Fibroblast of skin of right quadriceps (primary cell): ENCODE measurements at places on chromosomes 12 and 14.

GRCh38 chr12:26648999-26649398 is 184.0 kb downstream of the ITPR2 start:
- no peak for DNase-seq

DNA sequence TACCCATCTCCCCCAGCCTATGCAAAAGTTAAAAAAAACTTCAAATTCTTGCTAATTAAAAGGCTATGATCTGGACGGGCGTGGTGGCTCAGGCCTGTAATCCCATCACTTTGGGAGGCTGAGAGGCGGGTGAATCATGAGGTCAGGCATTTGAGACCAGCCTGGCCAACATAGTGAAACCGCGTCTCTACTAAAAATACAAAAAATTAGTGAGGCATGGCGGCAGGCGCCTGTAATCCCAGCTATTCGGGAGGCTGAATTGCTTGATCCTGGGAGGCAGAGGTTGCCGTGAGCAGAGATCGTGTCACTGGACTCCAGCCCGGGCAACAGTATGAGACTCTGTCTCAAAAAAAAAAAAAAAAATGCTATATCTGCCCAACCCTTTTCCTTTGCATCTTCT is 925.4 kb downstream of the GALC start:
- DNase-seq = no peak

- DNase-seq = no peak
These were observed 22.5 kb downstream of the FBXO21 start for GRCh38 chr12:117167769-117168168.

DNA sequence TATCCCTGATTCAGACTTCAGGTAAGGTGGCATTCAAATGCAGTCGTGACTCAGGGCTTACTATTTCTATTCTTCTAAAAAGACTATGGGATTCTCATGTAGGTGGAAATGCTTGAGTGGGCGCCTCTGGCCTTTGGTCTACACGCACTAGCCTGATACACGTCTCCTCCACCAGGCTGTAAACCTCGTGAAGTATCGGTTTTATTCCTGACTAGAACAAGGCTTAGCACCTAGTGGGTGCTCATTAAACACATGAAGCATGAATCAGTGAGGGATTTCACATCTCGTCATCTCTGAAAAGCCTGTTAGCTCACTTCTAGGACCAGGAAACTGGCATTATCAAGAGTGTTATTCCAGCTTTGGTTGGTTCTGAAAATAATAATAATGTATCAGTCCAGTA is 17.7 kb upstream of the HNF1A start:
- no peak for DNase-seq

DNA sequence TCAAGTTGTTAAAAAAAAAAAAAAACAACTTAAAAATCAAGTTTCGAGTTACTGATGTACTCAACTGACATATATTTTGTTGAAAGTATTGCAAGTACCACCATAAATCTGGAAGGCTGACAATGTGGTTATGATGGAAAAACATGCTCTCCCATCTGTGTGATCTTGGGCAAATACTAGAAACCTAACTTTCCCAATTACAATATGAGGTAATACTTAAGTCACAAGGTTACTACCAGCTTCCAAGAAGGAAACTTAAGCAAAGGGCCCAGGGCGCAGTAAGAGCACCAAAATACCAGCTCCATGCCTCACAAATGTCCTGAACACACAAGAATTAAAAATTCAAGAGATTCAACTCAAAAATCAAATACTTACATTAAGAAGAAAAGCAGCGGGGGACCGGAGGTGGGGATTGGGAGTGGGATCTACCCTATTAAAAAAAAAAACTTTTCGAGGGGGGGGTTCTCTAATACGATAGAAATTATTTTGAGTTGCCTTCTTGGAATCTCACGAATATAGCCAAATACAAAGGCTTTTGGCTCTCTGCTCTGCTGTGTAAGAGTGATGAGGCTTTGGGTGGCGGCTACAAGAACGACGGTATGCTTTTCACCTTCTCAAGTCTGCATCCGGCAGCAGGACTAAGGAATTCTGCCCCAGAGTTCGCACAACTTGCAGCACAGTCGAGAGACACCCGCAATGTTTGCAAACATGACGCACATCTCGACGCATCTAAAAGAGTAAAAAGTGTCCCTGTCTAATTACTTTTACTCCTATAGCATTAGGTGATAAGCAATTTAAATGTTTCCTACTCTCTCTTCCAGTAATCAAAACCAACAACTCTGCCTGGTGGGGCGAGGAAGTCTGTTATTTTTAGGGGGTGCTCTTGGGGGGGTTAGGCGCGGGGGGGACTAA is 1.1 kb downstream of the SAV1 start:
- peak; percentile 69 for DNase-seq

- peak; percentile 37 for DNase-seq
These were observed 30.4 kb downstream of the MANSC1 start for GRCh38 chr12:12319451-12320183.

DNA sequence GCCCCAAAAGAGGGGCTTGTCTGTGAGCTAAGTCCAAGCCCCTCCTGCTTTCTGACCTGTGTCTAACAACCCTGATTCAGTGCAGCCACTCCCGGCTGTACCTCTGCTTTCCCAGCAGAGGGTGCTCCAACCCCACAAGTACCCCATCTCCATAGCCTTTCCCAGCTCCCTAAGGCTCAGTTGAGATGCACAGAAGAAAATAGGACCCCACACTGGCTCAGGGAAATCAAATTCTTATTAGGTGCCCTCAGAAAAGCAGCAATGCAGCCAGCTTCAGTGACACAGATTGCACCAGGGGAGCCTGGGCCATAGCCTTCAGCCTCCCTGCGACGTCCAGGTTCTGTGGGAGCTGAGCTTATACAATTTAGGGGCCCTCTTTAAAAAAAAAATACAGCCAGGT is 49.9 kb downstream of the LRRC74A start:
- peak; percentile 59 for DNase-seq

- no peak for DNase-seq
These were observed 37.6 kb downstream of the ACADS start for GRCh38 chr12:120763250-120763649.

DNA sequence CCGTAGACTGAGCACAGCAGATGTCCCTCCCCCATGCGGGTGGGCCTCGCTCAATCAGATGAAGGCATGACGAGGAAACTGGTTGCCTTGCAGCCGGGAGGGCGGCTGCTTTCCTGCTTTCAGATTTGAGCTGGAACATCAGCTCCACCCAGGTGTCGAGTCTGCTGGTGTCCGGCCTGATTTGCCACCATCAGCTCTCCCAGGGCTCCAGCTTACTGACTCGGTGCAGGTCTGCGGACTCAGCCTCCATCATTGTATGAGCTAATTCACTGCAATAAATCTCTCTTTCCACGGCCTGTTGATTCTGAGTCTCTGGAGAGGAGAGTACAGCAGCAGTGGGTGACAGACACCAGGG is 156.2 kb downstream of the KIF26A start:
- no peak for DNase-seq

- DNase-seq = peak; percentile 99
These were observed at the start of gene HOXC10 for GRCh38 chr12:53984901-53985691. HOXC10 (plus strand) TSS chr12:53985146; CDS start chr12:53985260, 114 bp downstream.

DNA sequence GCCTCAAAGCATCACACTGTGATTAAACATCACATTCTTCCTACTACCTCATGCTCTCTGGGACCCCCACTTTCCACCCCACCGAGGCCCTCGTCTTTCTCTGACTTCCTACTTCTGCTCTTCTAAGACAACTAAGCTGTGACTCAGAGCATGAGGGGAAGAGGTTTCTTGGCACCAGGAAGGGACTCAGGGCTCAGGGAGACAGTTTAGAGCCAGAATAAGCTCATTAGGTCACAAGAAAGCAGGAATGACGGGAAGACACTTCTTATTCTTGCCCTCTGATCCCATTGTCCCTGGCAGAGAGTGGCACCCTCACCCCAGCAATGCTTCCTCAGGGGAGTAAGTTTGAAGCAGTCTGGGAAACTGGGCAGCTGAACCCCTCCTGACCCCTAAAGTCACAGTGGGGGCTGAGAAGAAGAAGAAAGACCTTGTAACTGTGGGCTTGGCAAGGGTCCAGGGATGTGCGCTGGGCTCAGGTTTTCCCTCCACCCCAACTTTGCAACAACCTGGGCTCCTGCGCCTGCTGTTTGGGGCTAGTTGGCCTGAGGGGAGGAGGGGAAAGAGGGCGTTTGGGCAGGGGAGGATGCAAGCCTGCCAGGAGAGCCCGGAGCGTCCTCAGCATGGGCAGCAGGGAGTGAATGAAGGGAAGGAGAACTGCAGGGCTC is 64.6 kb upstream of the ACTN1 start:
- DNase-seq = peak; percentile 65

DNA sequence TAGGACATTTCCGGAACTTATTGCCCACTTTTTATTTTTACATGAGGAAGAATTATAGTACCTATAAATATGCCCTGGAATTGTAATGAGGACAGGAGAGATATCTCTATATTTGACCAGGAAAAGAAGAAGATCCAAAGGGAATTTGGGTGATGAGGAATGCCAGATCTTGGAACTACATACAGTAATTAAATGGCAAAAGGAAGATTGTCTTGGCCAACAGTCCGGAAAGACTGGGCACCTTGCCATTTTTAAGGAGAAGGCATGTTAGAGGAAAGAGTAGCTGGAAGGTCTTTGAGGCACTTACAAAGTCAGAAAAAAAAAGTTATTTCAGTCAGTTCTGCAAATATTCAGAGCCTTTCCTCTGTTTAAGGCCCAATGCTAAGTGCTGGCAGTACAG is 616.4 kb downstream of the MED13L start:
- DNase-seq = peak; percentile 65

GRCh38 chr12:62834971-62835547 is 99.9 kb downstream of the PPM1H start:
- DNase-seq = peak; percentile 14

DNA sequence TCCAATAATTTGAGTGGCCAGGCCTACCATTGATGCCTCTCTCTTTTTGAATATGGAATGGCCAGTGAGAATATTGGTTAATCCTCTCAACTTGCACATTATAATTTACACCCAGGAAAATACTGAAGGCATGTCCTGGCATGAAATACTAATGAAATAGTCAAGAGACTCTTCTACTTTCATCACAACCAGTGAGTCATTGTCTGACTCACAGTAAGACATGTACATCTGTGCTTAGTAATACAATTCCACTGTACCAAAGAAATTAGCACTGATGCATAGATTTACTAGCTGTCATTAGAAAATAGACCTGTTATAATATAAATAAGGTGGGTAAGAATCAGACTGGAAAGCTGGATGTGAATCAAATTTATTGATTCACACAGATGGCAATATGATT is 31.6 kb downstream of the KCNC2 start:
- peak; percentile 78 for DNase-seq

- no peak for DNase-seq
These were observed 187.8 kb upstream of the AMIGO2 start for GRCh38 chr12:47267571-47267970.

DNA sequence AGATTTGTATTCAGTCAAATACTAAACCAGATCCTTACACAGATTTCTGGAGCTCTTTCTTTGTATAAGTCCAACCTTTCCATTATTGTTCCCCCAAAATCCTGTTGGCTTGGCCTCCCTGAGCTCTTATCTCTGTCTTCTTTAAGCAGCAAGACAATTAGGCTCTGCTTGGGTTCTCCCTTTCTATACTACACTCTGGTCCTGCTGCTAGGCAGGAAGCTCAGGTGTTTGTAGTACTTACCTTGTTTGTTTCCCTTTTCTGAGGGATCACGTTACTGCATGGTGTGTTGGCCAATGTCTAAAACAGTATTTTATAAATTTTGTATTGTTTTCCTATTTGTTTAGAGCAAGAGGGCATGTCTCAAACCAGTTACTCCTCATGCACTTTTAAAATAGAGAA is 192.9 kb downstream of the PRKD1 start:
- no peak for DNase-seq

GRCh38 chr12:124921200-124922031 is 7.0 kb upstream of the UBC start:
- DNase-seq = peak; percentile 67

GRCh38 chr14:87995500-87996290 is 2.7 kb upstream of the GALC start:
- peak; percentile 12 for DNase-seq

GRCh38 chr14:77707355-77707723 is 484 bp downstream of the ALKBH1 start:
- DNase-seq = peak; percentile 43

GRCh38 chr12:21296348-21296747 is 38.4 kb downstream of the SLCO1A2 start:
- DNase-seq = no peak

- DNase-seq = no peak
These were observed 686.7 kb upstream of the TBX3 start for GRCh38 chr12:115370650-115371049.

GRCh38 chr14:86087377-86087776 is 557.4 kb downstream of the FLRT2 start:
- no peak for DNase-seq
